Endodermal cell (in vitro differentiated cells): ENCODE measurements at places on chromosomes 3 and 15. TPM values are rescaled to one million over a fixed set of nuclear protein-coding genes. Genes with fewer than 3 reads are reported as not detected.

The RAB6B gene
- 3.0 and 3.3 TPM in 2 replicates for total RNA-seq

The DLEC1 gene
- 3.0 to 6.2 TPM (median 6.0 TPM) in 3 replicates for total RNA-seq

The IL17RD gene
- 34.2 to 47.6 TPM (median 47.1 TPM) in 3 replicates for total RNA-seq

The MYLK gene
- 2.2 to 8.2 TPM (median 4.7 TPM) in 3 replicates for total RNA-seq

The RTP4 gene
- not detected in 3 replicates for total RNA-seq

The ISLR gene
- total RNA-seq = 0.23 TPM in 1 of 3 replicates, not detected in the others

The C15orf62 gene
- total RNA-seq = 0.34 and 0.57 TPM in 2 replicates

The IGSF11 gene
- total RNA-seq = 4.3 to 6.0 TPM (median 4.9 TPM) in 3 replicates

The SNX4 gene
- 27.2 to 36.0 TPM (median 33.2 TPM) in 3 replicates for total RNA-seq

The CP gene
- total RNA-seq = 0.53 to 1.1 TPM (median 0.84 TPM) in 3 replicates

The ITIH4 gene
- 2.1 to 6.0 TPM (median 5.4 TPM) in 3 replicates for total RNA-seq
